ENCODE measurements at places on chromosomes 1 and 21.

GRCh38 chr1:36471830-36472641 is 7.9 kb upstream of the MRPS15 start:
- no peak for DNase-seq

- no peak for DNase-seq
Measured at GRCh38 chr1:66464802-66465201, 69.2 kb upstream of the SGIP1 start.

DNA sequence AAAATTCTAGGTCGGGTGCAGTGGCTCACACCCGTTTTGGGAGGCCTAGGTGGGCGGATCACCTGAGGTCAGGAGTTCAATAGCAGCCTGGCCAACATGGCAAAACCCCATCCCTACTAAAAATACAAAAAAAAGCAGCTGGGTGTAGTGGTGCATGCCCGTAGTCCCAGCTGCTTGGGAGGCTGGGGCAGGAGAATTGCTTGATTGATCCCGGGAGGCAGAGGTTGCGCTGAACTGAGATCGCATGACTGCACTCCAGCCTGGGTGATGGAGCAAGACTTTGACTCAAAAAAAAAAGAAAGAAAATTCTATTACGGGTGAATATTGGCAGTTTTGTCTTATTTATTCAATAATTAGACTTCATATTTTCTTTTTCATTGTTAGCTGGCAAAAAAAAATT is 62.1 kb downstream of the SNX7 start:
- no peak for DNase-seq

DNA sequence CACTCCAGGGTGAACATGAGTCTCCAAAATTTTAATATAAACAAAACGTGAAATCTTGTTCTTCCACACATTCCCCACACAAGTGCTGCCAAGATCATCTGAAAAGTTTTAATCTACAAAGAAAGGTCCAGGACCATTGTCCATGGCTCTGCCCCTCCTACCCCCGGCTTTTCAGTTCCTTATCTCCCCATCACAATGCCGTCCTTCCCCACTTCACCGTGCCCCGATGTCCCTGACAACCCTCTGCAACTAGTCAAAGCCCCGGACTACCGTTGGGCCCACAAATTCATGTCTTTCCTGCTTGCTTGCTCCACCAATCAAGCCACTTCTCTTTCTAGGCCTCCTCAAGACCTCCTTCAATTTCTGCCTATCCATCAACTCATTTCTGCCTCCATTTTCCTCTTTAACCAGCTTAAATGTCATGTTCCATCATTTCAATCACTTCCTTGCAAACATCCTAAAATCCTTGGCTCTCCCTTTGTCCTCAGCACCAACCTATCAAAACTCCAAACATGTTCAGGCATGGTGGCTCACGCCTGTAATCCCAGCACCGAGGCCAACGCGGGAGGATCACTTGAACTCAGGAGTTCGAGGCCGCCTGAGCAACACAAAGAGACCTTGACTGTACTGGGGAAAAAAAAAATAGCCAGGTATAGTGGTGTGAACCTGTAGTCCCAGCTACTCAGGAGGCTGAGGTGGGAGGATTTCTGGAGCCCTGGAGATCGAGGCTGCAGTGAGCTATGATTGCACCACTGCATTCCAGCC is 14.0 kb upstream of the BMP8B start:
- no peak for DNase-seq

- DNase-seq = no peak
Measured at GRCh38 chr1:208203127-208203847, 40.9 kb downstream of the PLXNA2 start.

- DNase-seq = no peak
Measured at GRCh38 chr1:170377896-170378634, 153.9 kb upstream of the GORAB start.

GRCh38 chr1:32761936-32762335 is 55.2 kb downstream of the YARS1 start:
- DNase-seq = no peak

DNA sequence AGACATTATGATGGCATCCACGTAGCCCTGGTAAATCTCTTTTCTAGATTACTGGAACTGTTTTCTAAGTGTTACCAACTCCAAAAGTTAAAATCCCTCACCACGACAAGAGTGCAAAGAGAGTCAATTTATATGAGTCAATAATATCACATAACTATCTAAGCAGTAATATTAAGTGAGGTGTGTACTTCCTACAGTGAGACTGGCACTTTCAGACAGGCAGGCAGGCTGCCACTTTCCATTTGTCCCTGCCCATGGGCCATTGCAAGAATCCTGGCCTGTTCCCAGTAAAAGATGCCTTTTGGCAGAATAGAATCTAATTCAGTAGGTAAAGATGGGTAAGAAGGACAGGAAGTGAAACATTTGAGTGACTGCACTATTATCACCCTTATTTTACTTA is 355.6 kb downstream of the PTBP2 start:
- DNase-seq = no peak

GRCh38 chr1:44587796-44588460 is 86.4 kb downstream of the TMEM53 start:
- no peak for DNase-seq

GRCh38 chr1:22053017-22053860 is 730 bp downstream of the CDC42 start:
- peak; percentile 24 for DNase-seq

GRCh38 chr1:143643148-143643885 is 328.5 kb downstream of the FAM72C start:
- no peak for DNase-seq

DNA sequence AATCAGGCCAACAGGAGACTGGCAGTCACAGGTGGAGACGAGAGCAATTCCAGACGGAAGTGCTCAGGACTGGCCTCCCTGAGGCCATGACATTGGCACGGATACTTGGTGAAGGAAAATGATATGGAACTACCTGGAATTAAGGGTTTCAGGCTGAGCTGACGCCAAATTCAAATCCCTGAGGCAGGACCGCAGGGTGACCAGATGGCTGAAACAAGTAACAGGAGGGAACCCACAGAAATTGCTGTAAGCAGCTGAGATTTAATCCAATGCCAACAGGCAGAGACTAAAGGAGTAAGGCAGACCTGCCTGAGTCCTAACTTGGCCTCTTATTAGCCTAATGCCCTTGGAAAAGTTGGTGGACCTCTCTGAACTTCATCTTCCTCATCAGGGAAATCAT is 76.2 kb downstream of the ERG start:
- DNase-seq = no peak

GRCh38 chr1:24923485-24924113 is 6.5 kb downstream of the RUNX3 start:
- DNase-seq = no peak

DNA sequence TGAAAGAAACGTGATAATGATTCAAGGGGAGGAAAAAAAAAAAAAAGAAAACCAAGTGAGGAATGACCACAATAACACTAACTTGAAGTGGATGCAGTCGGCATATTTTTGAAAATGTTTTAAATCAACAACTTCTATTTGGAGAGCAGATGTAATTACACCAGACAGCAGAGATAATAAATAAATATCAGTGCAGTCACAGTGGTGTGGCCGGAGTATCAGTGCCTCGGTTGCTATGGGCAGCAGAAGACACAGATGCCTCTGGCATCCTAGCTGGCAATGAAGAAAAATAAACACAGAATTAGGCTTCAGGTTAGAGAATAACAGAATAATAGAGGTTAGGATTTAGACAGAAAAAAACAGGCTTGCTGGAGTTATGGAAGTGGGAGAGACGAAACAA is 888.3 kb downstream of the LTN1 start:
- no peak for DNase-seq

DNA sequence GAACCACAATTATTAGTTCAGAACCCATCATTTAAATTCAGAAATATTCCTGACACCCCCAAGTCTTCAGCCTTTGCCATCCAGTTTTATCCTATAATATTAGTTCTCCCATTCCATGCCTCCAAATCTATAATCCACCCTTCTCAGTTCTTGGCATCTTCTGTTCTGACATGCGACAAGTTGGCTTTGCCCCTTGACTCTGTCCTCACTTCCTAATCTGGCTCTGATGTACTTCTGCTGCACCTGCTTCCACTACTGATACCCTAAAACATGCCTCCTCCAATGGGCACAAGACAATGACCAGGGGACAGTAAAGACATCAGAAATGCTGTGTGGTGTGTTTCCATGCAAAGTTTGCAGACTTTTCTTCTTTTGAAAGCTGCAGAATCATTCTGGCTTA is 17.1 kb upstream of the FBXO28 start:
- no peak for DNase-seq

DNA sequence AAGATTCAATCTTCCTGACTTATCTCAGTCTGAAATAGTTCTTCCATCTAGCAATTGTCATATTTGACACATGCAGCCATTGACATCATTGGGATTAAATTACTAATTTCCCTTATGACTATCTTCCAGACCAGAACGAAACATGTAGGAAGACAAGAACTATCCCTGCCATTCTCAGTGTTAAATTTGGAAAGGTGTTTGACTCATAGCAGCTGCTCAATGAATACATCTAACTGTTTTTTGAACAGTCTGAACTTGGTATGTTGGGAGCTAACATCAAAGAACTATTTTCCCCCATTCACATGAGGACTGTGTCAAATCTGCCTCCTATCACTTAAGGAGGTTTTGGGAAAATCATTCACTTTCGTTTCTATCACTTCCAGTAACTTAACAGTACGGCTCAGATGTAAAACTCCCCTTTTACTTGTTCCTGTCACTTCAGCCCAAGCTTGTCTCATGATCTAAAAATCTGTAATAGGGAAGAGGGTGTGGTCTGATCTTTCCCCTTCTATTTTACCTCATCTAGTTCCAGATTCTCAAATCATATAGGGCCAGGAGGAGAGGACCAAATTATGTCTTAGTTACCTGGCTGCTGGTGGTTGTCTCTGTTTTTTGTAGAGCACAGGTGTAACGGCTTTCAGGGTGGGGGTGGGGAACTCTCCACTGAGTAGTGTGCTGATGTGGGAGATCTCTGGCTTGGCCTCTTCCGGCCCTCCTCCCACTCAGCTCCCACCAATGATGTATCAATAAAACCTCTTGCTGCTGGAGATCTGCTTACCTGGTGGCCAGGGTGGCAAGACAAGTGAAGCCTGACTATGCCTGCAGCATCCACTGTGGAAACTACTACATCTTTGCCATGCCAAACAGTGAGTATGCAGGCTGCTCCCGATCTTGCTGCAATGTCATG is 26.2 kb upstream of the SLAMF1 start:
- no peak for DNase-seq

DNA sequence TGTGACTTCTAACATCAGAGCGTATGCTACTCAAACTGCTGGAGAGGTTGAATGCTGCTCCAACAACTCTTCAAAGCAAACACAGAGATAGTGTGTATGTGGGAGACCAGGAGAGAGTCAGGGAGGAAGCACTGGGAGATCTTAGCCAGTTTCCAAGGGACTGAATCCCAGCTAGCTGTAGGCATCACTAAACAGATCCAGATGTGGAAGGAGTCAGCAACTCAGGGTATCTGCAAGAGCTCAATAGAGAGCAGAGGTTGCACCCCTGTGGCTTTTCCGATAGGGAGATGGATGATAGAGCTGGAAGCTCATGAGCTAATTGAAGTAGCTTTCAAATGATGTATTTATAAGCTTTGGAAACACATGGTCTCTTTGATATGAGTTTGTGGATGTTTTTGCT is 168.9 kb upstream of the HOOK1 start:
- DNase-seq = no peak

DNA sequence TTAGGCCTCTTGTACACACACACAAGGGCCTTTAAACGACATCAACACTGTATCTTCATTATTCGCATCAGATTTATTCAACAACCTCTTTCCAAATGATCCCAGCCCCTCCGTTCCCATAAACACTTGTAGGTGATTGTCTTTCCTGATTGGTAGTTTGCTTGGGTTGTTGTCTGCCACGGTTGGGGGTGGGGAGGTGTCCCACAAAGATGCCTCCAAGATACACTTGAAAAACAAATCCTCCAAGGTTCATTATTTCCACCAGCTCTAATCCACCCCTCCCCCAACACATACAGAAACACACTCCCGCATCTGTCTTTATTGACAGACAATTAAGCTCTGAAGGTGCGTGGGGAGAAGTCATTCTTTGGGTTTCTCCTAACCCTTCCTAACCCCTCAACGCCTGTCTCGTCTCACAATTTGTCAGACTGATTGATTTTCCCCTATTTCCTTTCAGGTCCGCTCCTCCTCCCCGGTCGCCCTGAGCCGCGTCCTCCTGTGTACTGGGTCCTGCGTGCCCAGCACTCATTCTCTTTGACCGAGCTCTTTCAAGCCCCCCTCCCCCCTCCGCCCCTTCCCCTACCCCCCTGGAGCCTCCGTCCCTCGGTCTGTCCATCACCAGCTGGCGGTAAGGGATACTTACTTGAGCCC is 1.4 kb downstream of the WDR26 start:
- DNase-seq = peak; percentile 11

GRCh38 chr21:15539376-15539775 is 190.4 kb upstream of the USP25 start:
- no peak for DNase-seq

- DNase-seq = no peak
Measured at GRCh38 chr1:230818901-230819300, 49.4 kb downstream of the C1orf198 start.

- DNase-seq = peak; percentile 42
Measured at GRCh38 chr1:42747125-42747524, 7.1 kb upstream of the CLDN19 start.

DNA sequence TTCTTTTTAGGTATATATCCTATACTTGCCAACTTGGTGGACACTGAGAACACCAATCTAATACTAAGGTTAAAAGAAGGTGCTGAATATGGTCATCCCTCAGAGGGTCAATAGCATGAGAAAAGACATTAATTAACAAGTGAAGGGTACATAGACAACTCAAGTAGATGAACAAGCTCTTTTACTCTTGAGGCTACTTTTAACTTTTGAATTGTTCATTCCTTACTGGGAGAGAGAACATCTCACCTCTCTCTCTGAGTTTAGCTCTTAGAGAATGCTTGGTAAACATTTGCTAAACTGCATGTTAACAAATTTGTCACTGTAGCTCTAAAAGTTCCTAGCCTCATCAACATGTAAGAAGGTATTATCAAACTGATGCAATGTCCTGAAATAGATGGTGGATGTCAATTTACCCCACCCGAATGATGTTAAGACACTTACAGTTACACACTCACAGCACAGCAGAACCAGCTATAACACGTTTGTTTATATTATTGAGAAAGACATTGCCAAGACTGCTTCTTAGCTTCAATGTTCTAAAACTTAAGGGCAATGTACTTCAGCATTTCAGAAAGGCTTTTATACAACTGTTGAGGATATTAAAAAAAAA is 35.9 kb downstream of the HEATR1 start:
- no peak for DNase-seq

DNA sequence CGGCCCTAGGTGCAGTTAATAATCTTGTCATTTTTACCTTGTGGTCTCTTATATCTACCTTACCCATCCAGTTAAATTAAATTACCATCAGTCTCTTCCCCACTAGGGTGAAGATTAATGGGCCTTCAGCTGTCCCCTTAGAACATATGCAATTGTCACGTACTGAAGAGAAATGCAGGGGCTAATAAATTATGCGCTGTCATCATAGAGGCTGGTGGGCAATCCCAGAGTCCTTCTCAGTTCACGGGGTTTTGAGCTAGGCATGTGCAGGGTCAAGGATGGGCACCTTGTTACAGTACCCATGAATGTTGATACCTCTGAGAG is 35.8 kb downstream of the HLX start:
- DNase-seq = no peak

- DNase-seq = no peak
Measured at GRCh38 chr1:58966917-58967740, 183.3 kb upstream of the JUN start.

- no peak for DNase-seq
Measured at GRCh38 chr1:116334015-116334547, 39.0 kb upstream of the ATP1A1 start.

- DNase-seq = no peak
Measured at GRCh38 chr1:18326211-18326897, 154.4 kb upstream of the KLHDC7A start.

Measured in activated T-cell treated with anti-CD3 and anti-CD28 coated beads for 1 hour (primary cell).